ENCODE measurements at places on chromosomes 7 and 10.

DNA sequence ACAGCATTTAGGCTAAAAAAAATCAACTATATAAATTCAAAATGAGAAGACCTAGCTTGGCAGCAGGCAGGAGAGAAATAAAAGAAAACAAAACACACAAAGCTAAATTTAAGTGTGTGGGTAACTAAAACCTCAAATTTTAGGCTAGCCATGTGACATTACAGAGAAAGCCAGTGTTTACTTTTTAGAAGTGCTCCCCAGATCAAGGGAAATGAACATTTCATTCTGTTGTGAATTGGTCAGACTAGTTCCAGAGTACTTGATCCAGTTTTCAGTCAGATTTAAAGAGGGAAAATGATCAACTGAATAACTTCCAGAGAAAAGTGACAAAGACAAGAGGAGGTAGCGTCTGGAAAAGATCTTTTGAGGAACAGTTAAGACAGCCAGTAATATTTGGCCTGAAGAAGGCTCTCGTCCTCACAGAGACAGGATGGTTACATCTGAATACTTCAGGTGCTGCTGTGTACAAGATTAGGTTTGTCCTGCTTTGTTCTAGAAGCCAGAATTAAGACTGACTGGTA is 563.4 kb downstream of the KCNMA1 start:
- DNase-seq, result no peak

GRCh38 chr7:151381348-151382078 is 28.3 kb downstream of the WDR86 start:
- DNase-seq, result peak; percentile 80

DNA sequence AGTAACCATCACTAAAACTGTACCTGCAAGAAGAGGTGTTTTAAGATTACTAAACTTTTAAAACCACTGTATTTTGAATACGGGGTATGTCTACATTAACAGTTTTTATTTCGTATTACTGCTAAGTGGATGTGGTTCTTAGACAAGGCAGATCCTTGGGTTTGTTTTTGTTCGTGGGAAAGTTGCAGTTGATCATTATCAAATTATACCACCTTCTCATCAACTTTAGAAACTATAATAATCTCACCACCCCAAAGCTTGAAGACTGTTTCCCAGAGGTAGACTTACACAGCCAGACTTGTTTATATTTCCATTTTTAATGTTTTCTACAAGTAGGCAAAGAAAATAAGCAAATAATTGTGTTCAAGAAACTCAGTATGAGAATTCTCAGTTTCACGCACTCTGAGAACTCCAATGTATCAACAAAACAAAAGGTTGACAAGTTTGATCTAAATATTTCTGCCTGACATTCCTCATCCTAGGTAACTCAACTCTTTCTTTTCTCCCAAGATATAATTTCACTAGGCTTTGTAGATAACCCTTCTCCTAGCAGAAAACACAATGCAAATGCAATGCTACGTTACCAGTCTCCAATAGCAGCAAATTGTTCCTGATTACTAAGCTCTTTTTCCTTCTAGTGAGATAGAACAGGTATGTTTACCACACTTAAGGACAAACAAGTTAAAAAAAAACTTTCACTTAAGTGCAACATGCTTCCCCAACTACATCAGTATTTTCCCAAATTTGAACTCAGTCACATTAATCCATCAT is 36.0 kb downstream of the IGF2BP3 start:
- DNase-seq, result no peak

DNA sequence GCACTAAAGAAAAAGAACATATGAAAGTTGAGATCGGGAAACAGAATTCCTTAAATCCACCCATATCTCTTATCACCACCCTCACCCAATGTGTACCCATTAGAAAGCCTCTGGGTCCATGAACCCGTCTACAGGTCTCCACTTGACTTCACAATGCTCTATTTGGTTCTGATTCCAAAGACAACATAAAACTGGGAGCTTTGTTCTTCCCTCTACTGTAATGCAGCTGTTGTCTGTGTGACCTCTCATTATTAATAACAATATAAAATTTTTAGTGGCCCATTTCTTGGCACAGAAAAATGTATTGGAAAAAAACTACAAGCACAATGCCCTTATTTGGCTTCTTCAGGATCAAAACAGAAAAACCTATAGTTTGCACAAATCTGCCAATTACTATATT is 30.0 kb downstream of the DOCK4 start:
- DNase-seq, result no peak

- DNase-seq, result no peak
Measured at GRCh38 chr7:70893422-70893821, 238.5 kb upstream of the GALNT17 start.

DNA sequence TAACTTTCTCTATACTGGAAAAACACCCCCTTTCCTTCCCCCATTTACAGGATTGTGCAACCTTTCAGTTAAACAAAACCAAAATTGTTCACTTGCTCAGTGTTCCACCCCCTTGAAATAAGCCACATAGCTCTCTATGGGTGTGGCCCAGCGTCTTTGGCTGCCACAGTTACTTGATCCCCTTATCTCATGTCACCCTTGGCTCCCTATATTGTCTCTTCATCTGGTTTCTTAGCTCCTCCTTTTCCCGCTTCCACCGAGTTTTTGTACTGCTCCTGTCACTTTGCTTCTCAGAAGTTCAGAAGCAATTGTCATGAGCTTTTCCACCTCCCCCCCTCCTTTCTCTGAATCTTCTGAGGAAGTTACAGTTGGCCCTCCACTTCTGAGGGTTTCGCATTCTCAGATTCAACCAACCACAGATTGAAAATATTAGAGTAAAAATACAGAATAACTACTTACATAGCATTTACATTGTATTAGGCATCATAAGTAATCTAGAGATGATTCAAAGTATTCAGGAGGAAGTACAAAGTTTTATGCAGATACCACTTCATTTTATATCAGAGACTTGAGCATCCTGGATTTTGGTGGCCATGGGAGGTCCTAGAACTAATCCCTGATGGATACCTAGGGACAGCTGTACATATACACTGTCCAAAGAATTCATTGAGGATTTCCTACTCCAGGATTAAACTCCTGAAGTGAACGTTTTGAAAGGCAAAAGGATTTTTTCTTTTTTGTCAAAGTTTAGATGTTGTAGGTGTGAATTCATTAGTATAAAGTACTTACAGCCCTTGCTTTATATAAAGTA is 60.4 kb downstream of the ADD3 start:
- DNase-seq, result peak; percentile 15

DNA sequence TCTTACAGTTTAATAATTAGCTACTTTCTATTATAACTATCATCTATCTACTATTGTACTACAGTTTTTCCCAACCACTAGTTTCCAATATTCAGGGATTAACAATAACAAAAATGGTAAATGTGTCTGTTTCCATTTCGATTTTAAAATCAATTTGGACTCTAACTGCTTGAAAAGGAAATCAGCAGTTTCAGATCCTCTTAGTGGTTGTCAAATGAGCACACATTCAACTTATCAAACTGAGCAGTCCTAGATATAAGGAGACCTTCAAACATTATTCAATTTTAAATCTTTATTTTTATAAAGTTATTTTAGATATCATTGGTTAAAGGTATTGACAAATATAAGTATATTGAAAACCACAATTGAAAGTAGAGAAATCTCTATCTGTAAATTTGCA is 46.8 kb upstream of the CD36 start:
- no peak for DNase-seq

Data from T-helper 22 cell (primary cell).